ENCODE measurements at places on chromosomes 16 and 17. TPM values are rescaled to one million over a fixed set of nuclear protein-coding genes. Genes with fewer than 3 reads are reported as not detected.
A peak's percentile ranks its signal among the peaks of the same experiment; 100 is the strongest.

GRCh38 chr17:82781894-82782274 is 30.0 kb downstream of the TBCD start:
- peak; percentile 75 for DNase-seq

Gene SBK1
- total RNA-seq = 1.2 TPM

GRCh38 chr17:6753006-6753445 is 2.8 kb upstream of the XAF1 start:
- peak; percentile 39 for DNase-seq

Gene HOXB13
- total RNA-seq = not detected

DNA sequence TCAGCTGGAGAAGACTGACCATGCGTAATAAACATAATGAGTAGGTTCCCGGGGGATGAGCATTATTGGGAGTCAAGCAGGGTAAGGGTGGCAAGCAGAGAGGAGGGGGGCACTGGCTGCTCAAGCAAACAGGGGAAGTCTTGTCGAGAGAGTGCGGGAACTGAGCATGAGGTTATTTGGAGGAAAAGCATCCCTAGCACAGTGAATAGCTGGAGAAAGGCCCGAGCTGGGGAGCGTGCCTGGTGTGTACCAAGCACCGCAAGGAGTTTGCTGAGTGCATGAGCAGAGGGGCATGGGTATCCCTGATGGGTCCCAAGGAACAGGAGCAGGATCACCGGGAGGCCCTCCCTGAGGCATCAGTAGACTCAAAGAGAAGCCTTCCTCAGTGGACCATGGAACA is 17.2 kb downstream of the CYTH1 start:
- no peak for DNase-seq

Gene OR1A1
- total RNA-seq = not detected

GRCh38 chr17:43769426-43769825 is 9.4 kb downstream of the DUSP3 start:
- DNase-seq = no peak

Gene PRCD
- 0.26 TPM for total RNA-seq

Gene CA7
- total RNA-seq = not detected

GRCh38 chr16:85193876-85194275 is 81.6 kb upstream of the CIBAR2 start:
- DNase-seq = no peak

DNA sequence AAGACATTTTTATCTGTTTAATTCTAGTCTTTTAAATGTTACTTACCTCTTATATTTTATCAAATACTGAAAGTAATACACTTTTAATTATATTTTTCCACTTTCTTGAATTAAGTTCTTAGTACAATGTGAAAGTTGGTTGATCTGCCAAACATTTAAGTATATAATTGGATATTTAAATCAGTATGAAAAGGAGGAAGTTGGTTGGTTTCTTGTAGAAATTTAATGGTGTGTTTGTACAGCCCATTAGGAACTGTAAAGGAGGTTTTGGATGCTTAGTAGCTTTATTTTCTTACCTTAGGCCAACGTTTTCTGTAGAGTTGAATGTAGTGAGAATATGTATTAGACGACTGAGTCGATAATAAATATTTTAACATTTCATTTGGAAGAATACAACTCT is 5.4 kb downstream of the NFATC3 start:
- DNase-seq = no peak

Gene HEATR9
- not detected for total RNA-seq

Gene ATXN2L
- 7.2 TPM for total RNA-seq

GRCh38 chr16:59260892-59261291 is 526.8 kb upstream of the GOT2 start:
- DNase-seq = no peak

DNA sequence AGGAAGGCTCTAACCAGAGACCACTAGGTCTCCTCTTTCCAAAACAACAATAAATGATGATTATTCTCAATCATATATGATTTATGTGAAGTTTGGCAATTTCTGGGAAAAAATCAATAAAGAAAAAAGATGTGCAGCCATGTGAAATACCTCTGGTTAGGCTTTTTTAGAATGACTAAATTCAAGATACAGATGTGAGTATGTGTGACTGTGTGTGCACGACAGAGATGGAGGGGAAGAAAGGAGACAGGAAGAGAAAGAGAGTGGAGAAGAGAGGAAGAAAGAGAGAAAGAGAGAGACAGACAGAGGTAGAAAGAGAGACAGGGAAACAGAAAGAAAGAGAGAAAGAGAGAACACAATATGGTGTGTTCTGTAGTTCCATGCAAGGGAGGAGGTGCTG is 558.6 kb upstream of the CDH5 start:
- no peak for DNase-seq

Measured in uterus (tissue), 4 donors.